ENCODE measurements at places on chromosomes 4 and X. TPM values are rescaled to one million over a fixed set of nuclear protein-coding genes. Genes with fewer than 3 reads are reported as not detected.

USP46 gene
- total RNA-seq: 6.0 TPM

LUZP4 gene
- total RNA-seq: not detected

HHIP gene
- 0.78 TPM for total RNA-seq

RAB41 gene
- total RNA-seq: not detected

MUC7 gene
- not detected for total RNA-seq

PRRG3 gene
- not detected for total RNA-seq

MAGEA2B gene
- not detected for total RNA-seq
